ENCODE measurements at places on chromosomes 2 and 18.

GRCh38 chr2:23425885-23426262, 40.9 kb downstream of the KLHL29 start:
- peak; percentile 9 for DNase-seq

DNA sequence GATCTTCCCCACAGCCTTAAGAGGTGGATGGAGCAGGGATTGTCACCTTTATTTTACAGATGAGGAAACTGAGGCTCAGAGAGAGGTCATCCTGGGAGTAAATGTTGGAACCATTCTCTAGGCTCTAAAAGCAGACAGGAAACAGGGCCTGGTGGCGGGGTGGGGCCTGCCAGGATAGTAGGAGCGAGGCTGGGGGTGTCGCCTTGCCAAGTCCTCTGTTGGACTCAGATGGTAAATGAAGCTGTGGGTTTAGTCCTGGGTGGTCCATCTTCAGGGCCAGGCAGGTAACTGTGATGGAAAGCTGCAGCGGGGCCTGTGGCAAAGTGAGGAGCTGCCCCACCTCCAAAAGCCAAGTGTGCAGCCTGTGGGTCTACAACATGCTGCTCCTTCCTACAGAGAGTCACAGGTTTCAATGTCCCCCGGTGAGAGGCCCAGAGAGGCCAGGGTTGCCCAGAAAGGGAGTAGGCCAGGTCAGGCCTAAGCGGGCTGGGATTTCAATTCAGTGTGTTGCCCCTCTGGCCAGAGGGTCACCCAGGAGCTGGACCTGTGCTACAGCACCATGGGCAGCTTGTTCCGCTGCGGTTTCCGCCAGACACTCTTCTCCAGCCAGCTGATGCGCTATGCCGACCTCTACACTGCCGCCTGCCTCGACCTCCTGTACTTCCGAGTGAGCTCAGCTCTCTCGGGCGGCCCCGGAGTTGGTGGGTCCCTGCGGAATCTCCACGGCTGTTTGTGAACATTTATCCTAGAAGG, 6.6 kb downstream of the NT5DC4 start:
- no peak for DNase-seq

- DNase-seq = no peak
These were observed 426.1 kb downstream of the PARD3B start for GRCh38 chr2:204971206-204971907.

GRCh38 chr2:106563195-106563594, 76.0 kb downstream of the CD8B2 start:
- DNase-seq = peak; percentile 35

DNA sequence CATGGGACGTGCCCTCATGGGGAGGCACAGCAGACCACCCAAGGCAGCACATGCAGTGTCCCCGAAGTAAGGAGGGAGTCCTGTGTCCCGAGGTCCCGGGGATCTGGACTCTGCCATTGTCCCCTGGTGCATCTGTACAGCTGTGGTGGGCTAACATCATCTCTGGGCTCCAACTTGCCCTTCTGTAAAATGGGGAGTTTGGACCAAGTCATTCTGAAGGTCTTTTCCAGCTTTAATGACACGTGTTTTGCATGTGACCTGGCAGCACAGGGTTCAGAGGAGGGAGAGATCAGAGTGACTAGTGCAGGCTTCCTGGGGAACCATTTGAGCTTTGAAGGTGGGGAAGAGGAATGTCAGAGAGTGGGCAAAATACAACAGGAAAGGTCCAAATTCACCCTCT, 21.5 kb downstream of the ITM2C start:
- no peak for DNase-seq

- no peak for DNase-seq
These were observed 42.7 kb downstream of the UBE2F start for GRCh38 chr2:238009563-238009962.

- DNase-seq = no peak
These were observed 50.3 kb downstream of the ACTR2 start for GRCh38 chr2:65277791-65278483.

GRCh38 chr2:117411983-117412382, 402.5 kb upstream of the DDX18 start:
- no peak for DNase-seq

DNA sequence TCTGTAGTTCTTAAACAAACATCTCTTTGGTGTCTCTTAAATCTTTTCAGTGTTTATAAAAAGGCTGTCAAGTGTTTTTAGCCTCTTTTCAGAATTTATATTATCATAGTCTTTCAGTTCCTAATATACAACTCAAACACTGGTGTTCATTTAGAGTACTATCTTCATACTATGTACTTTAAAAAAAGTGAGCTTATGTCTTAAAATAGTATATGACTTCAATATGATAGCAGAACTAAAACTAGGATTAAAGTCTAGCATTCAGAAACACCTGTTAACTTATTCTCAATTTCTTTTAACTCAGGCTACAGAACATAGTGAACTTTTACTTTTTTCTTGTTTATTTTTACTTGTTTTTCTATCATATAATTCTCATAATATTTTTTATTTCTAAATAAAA, 14.7 kb upstream of the IKZF2 start:
- DNase-seq = no peak

DNA sequence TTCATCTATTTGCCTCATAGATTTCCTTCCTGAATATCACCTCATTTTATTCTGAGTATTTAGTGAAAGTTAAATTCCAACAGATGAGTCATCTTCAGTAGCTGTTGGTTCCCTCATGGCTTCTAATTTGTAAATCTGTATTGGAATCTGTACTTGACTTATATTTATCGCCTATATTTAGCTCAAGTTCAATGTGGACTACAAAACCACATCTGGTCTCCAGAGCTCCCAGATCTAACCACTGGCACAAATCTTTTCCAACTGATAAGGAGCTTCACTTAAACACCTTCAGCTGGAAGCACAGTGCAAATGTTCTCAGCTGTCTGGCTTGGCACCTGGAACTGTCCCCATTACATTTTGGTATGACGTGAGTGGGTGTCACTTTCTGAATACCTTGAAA, 82.8 kb upstream of the DSEL start:
- no peak for DNase-seq

GRCh38 chr2:7620255-7620654, 703.0 kb downstream of the RNF144A start:
- DNase-seq = no peak

DNA sequence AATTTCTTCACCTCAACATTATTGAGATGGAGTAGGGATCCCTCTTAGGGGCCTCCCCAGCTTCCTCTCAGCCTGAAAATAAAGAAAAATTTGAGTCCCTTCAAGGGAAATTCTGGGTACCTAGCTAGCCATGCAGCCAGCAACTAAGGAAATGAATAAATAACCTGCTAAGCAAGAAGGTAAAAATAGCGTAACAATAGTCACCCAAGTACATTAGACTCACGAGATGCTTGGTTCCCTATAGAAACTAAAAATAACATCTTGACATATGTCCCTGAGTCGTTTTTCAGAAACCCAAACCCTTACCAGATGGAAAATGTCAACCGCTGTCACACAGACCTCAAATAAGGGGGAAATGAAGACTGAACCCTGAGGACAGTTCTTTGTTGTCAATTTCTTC, 51.9 kb downstream of the CACNB4 start:
- no peak for DNase-seq

GRCh38 chr2:233093166-233093448, 33.0 kb downstream of the INPP5D start:
- no peak for DNase-seq

GRCh38 chr18:10663750-10664149, 137.9 kb downstream of the NAPG start:
- peak; percentile 59 for DNase-seq

GRCh38 chr2:224893848-224894247, 148.4 kb downstream of the DOCK10 start:
- no peak for DNase-seq

DNA sequence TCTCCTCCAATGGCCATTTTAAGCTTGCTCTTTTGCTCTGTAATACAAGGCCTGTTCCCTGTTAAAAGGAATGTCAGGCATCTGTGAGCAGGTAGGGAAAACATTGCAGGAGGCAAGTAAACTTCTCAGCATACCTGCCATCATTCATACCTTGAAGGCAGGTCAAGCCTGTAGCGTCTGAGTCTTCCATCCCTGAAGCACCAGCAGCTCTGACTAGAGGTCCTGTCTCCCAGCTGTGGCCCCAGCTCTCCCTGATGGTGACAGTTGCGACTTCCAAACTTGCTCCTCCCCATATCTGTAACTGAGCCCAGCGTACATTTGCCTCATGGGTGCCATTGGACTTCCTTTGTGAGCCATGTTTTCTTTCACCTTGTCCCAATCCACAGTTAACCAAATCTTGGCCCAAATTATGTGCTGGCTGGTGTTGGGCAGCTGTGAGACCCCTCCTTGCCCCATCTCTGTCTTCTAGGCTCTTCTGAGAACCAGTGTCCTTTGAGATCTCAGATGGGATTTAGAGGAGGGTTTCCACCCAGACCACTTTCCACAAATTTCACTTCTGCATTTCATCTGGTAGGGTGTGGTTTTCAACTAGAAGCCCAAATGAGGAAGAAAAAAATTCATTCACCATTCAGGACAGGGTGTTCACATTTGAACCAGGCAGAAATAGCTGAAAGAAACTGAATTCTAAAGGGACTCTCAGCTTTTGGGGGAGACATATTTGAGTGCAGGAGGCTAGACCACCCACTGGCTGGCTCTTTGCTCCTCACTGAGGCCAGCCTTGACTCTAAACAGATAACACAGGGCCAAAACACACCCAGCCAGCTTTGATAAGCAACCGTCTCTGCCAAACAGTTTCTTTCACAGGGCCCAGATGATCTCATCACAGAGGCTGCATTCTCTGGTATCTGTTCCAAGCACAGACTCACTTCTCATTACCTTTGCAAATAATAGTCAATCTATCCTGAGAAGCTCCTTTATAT, 66.4 kb upstream of the MSH2 start:
- no peak for DNase-seq

- DNase-seq = no peak
These were observed 95.3 kb upstream of the BZW1 start for GRCh38 chr2:200716386-200716785.

GRCh38 chr18:7955175-7955574, 388.1 kb downstream of the PTPRM start:
- no peak for DNase-seq

- DNase-seq = no peak
These were observed 49.9 kb downstream of the CD8B2 start for GRCh38 chr2:106537047-106537446.

DNA sequence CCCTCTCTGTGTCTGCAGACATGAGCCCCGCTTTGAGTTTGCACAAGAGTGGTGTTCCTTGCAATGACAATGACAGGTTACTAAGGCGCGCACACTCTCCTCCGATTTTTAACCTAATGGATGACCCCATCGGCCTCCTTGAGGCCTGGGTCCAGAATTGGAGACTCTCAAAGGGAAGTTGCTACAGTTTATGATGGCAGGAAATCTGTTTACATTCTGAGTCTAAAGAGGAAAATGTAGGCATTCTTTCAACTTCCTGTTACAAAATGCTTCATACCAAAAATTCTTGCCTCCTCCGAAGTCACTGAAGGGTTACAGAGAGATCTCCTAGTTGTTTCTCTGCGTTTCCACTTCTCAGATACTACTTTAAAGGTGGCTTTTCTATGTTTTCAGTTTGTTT, 225.3 kb upstream of the AGAP1 start:
- DNase-seq = no peak

DNA sequence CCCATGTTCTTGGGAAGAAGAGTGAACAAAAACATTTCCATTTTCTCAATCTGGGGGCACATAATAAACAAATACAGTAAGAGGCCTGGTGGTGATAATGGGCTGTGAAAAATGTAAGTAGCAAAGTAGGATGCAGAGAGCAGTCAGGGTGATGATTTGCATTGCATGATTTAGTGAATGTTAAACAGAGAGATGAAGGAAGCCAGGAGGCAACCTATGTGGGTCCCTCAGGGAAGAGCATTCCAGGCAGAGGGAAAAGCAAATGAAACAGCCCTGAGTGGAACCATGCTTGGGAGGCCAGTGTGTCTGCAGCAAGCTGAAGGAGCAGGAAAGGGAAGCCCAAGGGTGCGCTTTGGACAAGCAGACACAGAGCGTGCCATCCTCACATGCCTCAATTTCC, 5.4 kb downstream of the VIT start:
- DNase-seq = no peak

- no peak for DNase-seq
These were observed 71.1 kb downstream of the DSC3 start for GRCh38 chr18:30971338-30971956.

DNA sequence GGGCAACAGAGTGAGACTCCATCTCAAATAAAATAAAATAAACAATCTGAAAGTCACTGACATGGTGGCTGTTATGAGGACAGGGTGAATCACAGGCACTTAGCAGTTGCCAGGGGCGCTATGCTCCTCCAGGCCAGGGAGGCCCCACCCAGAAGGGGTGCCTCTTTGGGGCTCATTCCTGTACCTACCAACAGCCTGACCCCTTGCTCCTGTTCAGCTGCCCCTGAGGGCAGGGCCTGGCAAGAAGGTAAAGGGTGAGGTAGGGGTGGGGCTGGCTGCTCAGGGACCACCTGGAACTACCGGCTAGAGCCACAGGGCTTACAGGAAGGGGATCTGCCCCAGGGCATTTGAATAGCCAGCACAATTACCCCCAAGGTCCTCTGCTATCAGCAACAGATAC, 60.3 kb downstream of the INPP5D start:
- no peak for DNase-seq

- DNase-seq = no peak
These were observed 392.8 kb upstream of the MEIS1 start for GRCh38 chr2:66041902-66042657.

DNA sequence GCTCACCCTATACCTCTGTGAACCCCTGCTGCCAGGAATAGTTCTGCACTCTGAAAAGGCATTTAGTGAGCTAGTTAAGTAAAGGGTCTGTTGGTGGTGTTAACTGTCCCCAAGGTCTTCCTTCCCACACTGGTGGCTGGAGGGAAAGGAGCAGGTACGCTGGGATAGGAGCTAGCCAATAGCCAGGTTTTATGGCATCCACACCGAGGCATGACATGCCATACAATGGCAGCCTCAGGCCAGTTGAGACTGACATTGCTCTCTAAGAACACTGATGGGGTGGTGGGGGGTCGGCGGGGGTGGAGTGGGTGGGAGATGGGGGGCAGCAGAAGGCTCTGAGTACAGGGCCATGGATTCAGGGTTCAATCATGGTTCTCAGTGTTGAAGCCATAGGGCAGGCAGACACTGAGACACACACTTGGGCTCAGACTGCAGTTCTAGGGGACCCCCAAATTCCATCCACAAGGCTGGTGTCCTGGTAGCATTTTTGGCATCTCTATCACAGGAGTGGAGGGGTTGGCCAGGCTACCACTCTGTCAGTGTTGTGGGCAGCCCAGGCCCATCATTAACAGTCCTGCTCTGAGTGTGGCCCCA, 136.0 kb downstream of the CTIF start:
- no peak for DNase-seq

DNA sequence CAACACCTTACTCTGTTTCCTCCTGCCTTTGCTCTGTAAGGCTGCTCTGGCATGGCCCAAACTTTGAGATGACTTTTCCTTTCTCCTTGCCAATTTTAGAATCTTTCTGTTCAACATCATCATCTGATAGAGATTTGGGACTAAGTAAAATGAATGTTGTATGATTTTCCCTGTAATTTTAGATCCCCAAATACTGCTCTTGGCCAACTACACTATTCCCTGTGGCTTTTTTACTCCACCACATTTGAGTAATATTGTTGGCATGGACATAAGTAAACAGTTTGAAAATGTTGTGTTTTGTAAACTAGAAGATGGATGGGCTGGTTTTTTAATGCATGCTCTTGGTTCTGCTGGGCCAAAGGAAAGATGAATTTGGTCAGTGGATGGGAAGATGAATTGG, 12.1 kb downstream of the LTBP1 start:
- DNase-seq = no peak
